ENCODE measurements at places on chromosomes 11 and 22.

DNA sequence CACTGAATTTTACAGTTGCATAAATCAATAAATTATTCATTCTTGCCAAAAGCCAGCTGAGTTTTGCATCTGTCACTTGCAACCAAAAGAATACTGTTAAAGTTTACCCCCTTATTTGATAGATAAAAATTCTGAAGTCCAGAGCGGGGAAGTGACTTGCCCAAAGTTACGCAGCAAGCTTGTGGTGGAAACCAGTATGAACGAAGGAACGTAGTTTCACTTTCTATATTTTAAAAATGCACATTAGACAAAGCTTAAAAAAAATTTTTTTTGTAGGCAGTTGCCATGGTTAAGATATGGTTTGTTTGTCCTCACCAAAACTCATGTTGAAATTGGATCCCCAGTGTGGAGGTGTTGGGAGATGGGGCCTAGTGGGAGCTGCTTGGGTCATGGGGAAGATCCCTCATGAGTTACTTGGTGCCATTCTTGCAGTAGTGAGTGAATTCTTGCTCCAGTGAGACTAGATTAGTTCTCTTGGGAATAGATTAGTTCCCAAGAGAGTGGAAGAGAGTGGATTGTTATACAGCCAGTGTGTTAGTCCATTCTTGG lies 46.3 kb upstream of the SEZ6L start:
- no peak for DNase-seq

DNA sequence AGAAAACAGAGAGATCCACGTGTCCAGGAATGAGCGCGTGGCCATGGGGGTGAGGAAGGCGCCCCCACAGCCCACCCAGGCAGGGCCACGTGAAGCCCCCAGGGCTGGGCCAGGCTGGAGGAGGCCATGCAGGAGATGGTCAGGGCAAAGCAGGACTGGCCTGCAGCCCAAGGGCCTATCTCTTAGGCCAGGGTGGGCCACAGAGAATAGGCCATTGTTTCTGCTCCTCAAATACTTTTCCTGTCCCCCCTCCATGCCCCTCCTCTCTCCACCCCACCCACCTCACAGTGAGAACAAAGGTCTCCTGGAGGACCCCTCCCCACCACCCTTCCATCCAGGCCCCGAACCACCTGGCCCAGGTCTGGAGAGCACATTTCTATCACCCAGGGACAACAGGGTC lies 8.3 kb upstream of the CDC42EP1 start:
- DNase-seq, result no peak

- DNase-seq, result no peak
These were observed 11.7 kb downstream of the SAA1 start for GRCh38 chr11:18277565-18278271.

- DNase-seq, result no peak
These were observed 396.4 kb downstream of the METTL15 start for GRCh38 chr11:28504555-28505110.

DNA sequence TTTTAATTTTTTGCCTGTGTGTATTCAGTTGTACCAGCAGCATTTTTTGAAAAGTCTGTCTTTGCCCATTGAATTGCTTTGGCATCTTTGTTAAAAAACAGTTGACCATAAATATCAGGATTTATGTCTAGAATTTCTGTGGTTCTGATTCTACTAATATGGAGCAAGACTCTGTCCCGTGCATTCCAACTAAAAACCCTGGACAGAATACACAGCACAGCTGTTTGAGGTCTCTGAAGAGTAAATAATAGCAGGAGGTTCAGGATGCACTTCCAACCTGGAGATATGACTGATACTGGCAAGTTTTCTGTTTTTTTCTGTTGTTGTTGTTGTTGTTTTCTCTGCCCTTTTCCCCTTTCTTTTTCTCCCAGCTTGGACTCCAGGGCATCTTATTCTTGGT lies 141.9 kb downstream of the TMEM135 start:
- no peak for DNase-seq

DNA sequence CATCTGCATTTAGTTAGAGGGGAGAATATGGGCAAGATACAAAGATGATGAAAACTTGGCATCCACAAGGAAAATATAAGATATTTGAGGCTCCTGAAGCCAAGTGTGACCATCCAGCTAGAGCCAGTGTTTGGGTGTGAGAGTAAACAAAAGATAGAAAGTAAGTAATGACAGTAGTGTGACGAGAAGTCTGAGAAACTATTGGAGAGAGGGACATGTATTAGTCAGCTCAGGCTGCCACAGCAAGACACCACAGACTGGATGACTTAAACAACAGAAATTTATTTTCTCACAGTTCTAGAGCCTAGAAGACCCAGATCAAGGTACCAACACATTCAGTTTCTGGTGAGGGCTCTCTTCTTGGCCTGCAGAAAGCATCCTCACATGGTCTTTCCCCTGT lies 6.4 kb upstream of the CCKBR start:
- DNase-seq, result no peak

GRCh38 chr11:29271616-29272015 lies 745.2 kb downstream of the KCNA4 start:
- no peak for DNase-seq

- no peak for DNase-seq
These were observed 20.3 kb upstream of the MYRF start for GRCh38 chr11:61731952-61732675.

- peak; percentile 31 for DNase-seq
These were observed 85.8 kb upstream of the E2F8 start for GRCh38 chr11:19326499-19326898.

- DNase-seq, result peak; percentile 32
These were observed 112.8 kb upstream of the CADM1 start for GRCh38 chr11:115616971-115617370.

DNA sequence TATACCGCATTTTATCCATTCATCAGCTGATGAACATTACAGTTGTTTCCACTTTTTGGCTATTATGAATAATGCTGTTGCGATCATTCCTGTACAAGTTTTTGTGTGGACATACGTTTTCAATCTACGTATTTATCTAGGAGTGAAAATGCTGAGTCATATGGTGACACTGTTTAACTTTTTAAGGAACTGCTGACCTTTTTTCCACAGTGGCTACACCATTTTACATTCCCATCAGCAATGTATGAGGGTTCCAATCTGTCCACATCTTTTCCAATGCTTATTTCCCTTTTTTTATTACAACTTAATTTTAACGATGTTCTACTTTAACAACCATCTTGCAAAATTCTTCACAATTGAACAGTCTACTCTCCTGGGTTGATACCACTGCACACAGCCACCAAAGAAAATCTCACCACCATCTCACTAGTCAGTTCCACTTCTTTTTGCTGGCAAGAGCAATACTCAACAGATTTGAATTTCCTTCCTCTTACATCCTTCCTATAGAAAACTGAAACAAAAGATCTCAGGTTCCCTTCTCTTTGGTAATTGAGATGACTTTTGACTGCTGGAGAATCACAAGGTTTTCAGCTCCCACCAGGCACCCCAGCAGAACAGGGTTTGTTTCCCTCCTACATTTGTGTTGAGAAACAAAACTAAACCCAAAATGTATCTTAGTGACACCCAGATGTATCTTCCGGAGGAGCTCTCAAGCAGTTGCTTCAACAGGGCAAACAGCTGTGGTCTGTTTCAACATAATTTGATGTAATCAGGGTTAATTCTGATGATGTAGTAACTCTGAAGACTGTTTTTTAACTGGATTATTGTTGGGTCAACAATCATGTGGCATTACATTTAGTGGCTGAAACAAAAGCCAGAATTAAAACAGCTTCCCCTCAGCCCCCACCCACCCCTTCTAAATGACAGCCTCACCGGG lies 7.0 kb upstream of the GAB2 start:
- DNase-seq, result no peak

DNA sequence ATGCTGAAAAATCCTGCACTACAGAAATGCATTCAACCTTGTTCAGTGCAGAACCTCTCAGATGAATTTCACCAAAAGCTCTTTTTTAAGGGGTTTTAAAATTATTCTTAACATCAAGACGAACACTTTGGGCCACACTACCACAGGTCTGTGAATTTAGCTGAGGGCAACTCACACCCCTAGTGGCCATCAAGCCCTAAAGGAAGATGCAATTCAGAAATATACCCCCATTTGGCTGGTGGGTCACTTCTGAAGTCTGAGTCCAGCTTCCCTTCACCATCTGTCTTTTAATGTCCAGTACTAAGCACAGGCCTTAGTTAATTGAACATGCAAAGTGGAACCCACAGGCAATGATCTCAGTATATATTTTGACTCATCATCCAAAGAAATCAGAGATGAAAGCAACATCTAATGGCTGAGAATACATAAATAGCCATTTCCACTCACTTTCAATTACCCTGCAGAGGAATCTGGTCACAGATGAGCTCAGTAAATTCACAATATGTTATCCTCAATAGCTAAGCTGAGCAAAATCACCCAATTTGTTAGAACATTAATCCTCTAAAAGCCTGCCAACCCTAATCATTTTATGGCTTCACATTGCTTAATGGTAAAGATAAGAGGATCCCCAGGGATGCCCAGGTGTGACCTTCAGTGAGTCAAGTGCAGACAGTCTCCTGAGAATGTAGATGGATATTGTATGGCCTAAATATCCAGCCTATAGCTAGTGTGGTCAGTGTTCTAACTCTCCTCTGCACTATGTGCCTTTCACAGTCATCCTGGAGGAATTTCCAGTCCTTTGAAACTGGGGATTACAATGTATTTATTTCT lies 50.3 kb downstream of the FAM76B start:
- no peak for DNase-seq

DNA sequence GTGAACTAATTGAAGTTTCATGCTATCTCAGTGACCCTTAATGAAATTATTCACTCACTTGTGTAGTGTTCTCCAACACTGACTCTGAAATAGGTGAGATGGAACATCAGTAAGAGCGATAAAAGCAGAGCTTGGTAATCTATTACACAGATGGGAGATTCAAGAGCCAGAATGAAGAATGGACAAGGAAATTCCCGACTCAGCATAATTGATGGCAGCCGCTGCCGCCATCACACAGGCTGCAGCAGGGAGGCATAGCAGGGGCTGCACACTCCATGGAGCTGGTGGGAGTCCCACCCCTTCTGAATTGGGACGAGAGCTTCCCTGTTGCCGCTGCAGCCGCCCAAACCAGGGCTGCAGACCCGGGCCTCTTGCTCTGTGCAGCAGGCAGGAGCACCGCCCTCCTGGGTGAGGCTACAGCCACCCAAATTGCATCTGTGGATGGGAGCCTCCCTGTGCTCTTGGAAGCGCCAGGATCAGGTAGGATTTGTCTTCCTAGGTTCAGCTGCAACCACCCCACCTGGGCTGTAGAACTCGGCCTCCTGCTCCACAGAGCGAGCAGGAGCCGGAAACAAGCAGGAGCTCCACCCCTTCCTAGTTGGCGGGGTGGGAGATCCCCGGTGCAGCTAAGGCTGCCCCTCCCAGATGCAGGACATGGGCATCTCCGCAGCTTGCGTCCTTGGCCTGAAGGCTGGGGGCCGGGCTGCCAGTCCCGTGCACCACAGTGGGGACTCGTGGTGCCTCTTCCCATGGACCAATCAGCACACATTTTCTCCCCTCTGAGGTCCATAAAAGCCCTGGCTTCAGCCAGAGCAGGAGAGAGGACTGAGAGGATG lies 535.1 kb upstream of the LUZP2 start:
- no peak for DNase-seq

GRCh38 chr11:94740083-94741021 lies 27.8 kb upstream of the AMOTL1 start:
- DNase-seq, result peak; percentile 64

GRCh38 chr11:120501976-120502755 lies 9.4 kb upstream of the GRIK4 start:
- DNase-seq, result no peak

DNA sequence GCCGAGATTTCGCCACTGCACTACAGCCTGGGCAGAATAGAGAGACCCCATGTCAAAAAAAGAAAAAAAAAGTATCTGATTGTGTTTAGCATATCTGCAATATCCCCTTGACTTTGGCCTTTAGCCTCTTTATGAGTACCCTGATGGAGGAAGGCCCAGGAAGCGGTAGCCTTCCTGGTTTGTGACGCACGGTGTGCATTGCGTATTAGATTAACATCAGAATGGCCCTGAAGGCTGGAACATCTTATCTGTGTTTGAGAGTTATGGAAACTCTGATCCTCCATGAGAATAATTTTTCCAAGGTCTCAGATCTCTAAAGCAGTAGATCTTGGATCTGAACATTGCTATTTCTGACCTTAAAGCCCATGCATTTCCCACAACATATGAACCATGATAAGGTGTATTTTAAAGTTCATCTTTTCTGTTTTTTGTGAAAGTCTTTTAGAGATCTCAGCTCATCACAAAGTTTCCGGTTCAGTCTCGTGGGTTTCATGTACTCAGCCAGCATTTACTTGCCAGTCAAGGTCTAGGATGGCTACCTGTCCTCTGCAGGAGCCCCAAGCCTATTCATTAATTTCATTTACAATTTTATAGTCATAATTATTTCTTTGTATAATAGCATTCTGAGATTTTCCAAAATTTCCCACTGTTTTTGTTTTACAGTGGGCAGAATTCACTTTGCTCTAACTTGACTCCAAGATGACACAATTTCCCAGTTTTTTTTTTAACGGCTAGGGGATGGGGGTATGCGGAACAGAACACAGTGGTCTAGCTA lies 605 bp upstream of the FDX1 start:
- no peak for DNase-seq

- no peak for DNase-seq
These were observed 47.3 kb downstream of the CTTN start for GRCh38 chr11:70445605-70446004.

- DNase-seq, result no peak
These were observed 29.5 kb downstream of the KCNJ1 start for GRCh38 chr11:128837627-128838026.

DNA sequence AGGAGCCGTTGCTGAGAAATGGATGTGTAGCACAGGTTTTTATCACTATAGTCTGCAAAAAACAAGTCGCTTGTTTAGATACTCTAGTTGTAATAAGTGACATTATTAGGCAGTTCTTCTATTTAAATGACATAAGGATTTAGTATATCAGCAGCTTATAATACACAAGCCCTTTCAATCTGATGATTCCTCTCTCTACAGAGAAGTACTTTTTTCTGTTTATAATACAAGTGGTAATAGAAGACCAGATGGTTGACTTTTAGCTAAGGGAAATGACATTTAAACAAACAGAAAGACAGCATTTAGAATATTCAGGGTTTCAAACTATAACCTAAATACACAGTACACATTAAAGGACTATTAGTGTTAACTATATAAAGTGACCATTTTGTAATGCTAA lies 60.4 kb downstream of the IMMP1L start:
- DNase-seq, result no peak
